ENCODE measurements at places on chromosomes 2 and 18. TPM values are rescaled to one million over a fixed set of nuclear protein-coding genes. Genes with fewer than 3 reads are reported as not detected.

Gene HES6
- total RNA-seq, result 12.5 TPM

DNA sequence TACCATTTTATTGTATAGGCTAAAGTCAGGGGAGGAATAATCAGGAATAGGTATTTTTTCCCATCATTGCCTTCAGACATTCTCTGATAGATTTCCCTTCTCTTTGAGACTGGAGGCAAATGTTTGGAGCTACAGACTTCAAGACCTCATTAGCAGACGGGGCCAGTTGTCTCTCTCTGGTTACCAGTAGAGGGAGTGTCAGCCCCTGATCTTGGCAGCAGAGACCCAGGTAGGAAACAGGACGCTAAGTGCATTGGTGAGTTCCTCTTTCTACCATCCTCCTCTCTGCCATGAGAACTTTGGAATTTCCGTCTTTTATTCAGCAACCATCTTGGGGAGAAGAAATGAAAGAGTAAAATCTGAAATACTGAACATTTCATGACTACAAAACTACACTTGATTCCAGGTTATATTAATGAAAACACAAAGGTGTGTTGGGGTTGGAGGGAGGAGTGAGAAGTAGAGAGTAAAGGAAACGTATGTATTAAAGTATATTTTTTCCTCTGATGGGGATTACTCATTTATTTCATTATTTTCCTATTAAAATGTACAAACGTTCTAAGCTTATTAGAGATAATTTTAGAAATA is 186.2 kb upstream of the GCFC2 start:
- H3K27ac ChIP-seq, result no peak overlapping the region
- peak; percentile 44 for DNase-seq
- no peaks in the 10 kb centered on the region for H3K27me3 ChIP-seq

DNA sequence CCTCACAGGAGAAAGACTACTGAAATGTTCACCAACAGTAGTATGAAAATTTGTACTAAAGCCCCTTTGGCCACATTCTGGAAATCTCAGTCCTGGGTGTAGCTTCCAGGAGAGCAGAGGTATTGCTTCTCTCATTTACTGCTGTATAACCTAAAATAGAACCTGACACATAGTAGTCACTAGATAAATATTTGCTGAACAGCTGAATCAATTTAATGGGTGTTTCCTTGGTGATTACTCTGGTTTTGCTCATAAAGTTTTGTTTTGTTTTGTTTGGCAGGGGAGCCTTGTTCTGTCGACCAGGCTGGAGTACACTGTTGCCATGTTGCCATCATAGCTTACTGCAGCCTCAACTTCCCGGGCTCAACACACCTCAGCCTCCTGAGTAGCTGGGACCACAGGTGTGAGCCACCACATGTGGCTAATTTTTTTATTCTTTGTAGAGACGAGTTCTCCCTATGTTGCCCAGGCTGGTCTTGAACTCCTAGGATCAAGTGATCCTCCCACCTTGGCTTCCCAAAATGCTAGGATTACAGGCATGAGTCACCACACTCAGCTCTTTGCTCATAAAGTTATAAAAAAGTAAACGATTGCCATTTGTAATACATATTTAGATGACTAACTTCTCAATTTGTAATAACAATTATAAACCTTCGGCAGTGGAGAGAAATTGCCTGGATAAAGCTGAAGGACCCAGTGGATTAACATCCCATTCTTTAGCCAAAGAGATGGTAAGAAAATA is 11.5 kb upstream of the PARD3B start:
- no peaks in the 10 kb centered on the region for H3K27me3 ChIP-seq
- no peaks in the 10 kb centered on the region for H3K36me3 ChIP-seq
- DNase-seq, result no peak
- H3K4me1 ChIP-seq, result peaks cover 4% of the 10 kb centered on the region

DNA sequence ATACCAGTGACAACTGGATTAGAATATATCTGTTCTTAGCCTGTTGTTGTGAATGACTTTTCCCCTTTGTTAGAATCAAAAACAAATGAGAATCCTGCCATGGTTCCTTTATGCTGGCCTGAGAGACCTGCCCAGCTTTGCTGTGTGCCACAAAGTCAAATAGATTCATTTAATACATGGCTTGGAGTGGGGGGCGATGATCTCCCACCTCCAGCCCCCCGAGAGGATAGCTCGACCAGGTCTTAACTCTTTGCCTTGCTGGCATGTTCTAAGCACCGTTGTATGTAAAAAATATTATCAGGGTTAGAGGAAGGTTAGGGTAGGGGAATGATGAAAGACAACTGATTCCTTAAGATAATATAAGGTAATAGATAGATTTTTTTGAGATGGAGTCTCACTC is 22.2 kb upstream of the DGKD start:
- no peak overlapping the region for H3K4me3 ChIP-seq
- H3K36me3 ChIP-seq, result no peaks in the 10 kb centered on the region
- peaks cover 3% of the 10 kb centered on the region for H3K4me1 ChIP-seq
- DNase-seq, result no peak

GRCh38 chr18:2907550-2908135 is 60.8 kb downstream of the EMILIN2 start:
- H3K27me3 ChIP-seq, result no peaks in the 10 kb centered on the region
- H3K27ac ChIP-seq, result peak overlapping the region; percentile 90
- peaks cover 7% of the 10 kb centered on the region for H3K4me1 ChIP-seq
- peaks cover 12% of the 10 kb centered on the region for H3K36me3 ChIP-seq
- no peak for DNase-seq

GRCh38 chr2:196163285-196163684 is 8.1 kb downstream of the STK17B start:
- H3K27ac ChIP-seq, result no peak overlapping the region
- no peak overlapping the region for H3K4me3 ChIP-seq
- peaks cover 6% of the 10 kb centered on the region for H3K36me3 ChIP-seq
- no peaks in the 10 kb centered on the region for H3K27me3 ChIP-seq

Measured in lung (tissue), 17 donors.